Upper lobe of right lung (tissue), 1 donor: ENCODE measurements at places on chromosomes 12 and 14. TPM values are rescaled to one million over a fixed set of nuclear protein-coding genes. Genes with fewer than 3 reads are reported as not detected.

Gene TSPAN19
- total RNA-seq, result not detected

Gene CLSTN3
- total RNA-seq, result 48.2 TPM

Gene CYP46A1
- 1.3 TPM for total RNA-seq

Gene PKP2
- total RNA-seq, result 1.9 TPM

Gene KMT2D
- total RNA-seq, result 102 TPM

Gene CLECL1
- 3.4 TPM for total RNA-seq

Gene ADGRD1
- 113 TPM for total RNA-seq

Gene GRIP1
- total RNA-seq, result 5.2 TPM

Gene SERPINA10
- total RNA-seq, result not detected

Gene ETFRF1
- total RNA-seq, result 21.9 TPM

Gene DLST
- total RNA-seq, result 90.1 TPM

Gene GPR84
- total RNA-seq, result 0.96 TPM

Gene LRTM2
- not detected for total RNA-seq

Gene CGRRF1
- total RNA-seq, result 22.5 TPM

Gene FAR2
- 13.3 TPM for total RNA-seq

Gene ASIC1
- total RNA-seq, result 0.35 TPM

Gene P2RX7
- total RNA-seq, result 20.1 TPM

Gene CPM
- 165 TPM for total RNA-seq

Gene C1R
- 367 TPM for total RNA-seq

Gene MYO1H
- 0.64 TPM for total RNA-seq

Gene CPNE6
- total RNA-seq, result not detected

Gene MFAP5
- total RNA-seq, result 2.8 TPM

Gene POTEM
- not detected for total RNA-seq

Gene TMEM132D
- 1.0 TPM for total RNA-seq
